ENCODE measurements at places on chromosomes 12 and 14. TPM values are rescaled to one million over a fixed set of nuclear protein-coding genes. Genes with fewer than 3 reads are reported as not detected.

DNA sequence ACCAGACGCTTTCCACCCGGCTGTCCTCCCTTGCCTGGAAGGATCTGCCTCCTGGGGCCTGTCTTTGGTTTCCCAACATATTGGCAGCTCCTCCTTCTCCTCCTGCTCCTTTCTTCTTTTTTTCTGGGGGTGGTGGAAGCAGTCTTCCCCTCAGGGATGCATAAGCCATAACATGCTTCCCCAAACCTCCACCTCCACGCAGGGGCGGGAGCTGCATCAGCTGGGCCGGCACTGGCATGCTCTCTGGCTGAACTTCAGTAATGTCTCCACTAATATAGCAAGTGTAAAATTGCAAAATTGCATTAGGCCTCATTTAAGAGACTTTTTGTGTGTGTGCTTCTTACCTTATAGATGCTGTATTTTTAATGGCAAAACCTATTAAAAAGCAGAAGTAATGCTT lies 58.6 kb downstream of the GLT1D1 start:
- no peaks in the 10 kb centered on the region for H3K36me3 ChIP-seq
- no peak for DNase-seq
- H3K27ac ChIP-seq: no peak overlapping the region

GRCh38 chr14:61226015-61226654 lies 55.0 kb downstream of the TMEM30B start:
- no peak overlapping the region for H3K27ac ChIP-seq
- peaks cover 25% of the 10 kb centered on the region for H3K27me3 ChIP-seq
- DNase-seq: no peak

- no peak for DNase-seq
- no peaks in the 10 kb centered on the region for H3K4me1 ChIP-seq
- no peaks in the 10 kb centered on the region for H3K36me3 ChIP-seq
- no peak overlapping the region for H3K4me3 ChIP-seq
- no peak overlapping the region for H3K27ac ChIP-seq
- peaks cover 1% of the 10 kb centered on the region for H3K27me3 ChIP-seq
These were observed 303.5 kb upstream of the SFSWAP start for GRCh38 chr12:131407221-131408035.

DNA sequence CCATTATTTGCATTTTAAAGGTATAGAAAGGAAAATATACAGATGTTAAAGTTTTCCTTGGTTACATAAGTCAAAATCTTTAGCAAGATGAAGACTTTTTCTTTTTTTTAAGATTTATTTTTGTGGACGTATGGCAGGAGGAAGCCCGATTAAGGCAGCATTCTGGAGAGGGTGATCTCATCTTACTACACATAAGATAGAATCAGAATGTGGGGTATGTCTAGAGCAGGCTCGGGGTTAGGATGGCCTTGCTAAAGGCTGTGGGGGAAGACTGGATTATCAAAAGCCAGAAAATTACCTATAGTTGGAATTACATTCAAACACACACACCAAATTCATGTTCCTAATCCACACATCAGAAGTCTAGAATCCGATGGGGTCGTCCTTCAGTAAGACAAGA lies 79.6 kb upstream of the OTOGL start:
- no peaks in the 10 kb centered on the region for H3K4me1 ChIP-seq
- no peak for DNase-seq
- no peaks in the 10 kb centered on the region for H3K27me3 ChIP-seq

- H3K4me1 ChIP-seq: peaks cover 30% of the 10 kb centered on the region
- H3K27ac ChIP-seq: no peak overlapping the region
- peaks cover 30% of the 10 kb centered on the region for H3K36me3 ChIP-seq
- DNase-seq: no peak
These were observed 63.2 kb downstream of the ATP2B1 start for GRCh38 chr12:89645434-89645833.

- H3K27ac ChIP-seq: no peak overlapping the region
- H3K36me3 ChIP-seq: no peaks in the 10 kb centered on the region
- H3K27me3 ChIP-seq: peaks cover 2% of the 10 kb centered on the region
- DNase-seq: no peak
- peaks cover 4% of the 10 kb centered on the region for H3K4me1 ChIP-seq
- no peak overlapping the region for H3K4me3 ChIP-seq
These were observed 68.2 kb downstream of the DRAM1 start for GRCh38 chr12:101945369-101946232.

- DNase-seq: no peak
- no peaks in the 10 kb centered on the region for H3K36me3 ChIP-seq
- no peaks in the 10 kb centered on the region for H3K4me1 ChIP-seq
- no peaks in the 10 kb centered on the region for H3K27me3 ChIP-seq
- no peak overlapping the region for H3K27ac ChIP-seq
These were observed 587.4 kb downstream of the AACS start for GRCh38 chr12:125652681-125653080.

- H3K27me3 ChIP-seq: no peaks in the 10 kb centered on the region
- H3K4me1 ChIP-seq: no peaks in the 10 kb centered on the region
- no peak overlapping the region for H3K27ac ChIP-seq
- DNase-seq: no peak
- H3K36me3 ChIP-seq: no peaks in the 10 kb centered on the region
- H3K4me3 ChIP-seq: no peak overlapping the region
These were observed 405.6 kb downstream of the GXYLT1 start for GRCh38 chr12:41739066-41739465.

DNA sequence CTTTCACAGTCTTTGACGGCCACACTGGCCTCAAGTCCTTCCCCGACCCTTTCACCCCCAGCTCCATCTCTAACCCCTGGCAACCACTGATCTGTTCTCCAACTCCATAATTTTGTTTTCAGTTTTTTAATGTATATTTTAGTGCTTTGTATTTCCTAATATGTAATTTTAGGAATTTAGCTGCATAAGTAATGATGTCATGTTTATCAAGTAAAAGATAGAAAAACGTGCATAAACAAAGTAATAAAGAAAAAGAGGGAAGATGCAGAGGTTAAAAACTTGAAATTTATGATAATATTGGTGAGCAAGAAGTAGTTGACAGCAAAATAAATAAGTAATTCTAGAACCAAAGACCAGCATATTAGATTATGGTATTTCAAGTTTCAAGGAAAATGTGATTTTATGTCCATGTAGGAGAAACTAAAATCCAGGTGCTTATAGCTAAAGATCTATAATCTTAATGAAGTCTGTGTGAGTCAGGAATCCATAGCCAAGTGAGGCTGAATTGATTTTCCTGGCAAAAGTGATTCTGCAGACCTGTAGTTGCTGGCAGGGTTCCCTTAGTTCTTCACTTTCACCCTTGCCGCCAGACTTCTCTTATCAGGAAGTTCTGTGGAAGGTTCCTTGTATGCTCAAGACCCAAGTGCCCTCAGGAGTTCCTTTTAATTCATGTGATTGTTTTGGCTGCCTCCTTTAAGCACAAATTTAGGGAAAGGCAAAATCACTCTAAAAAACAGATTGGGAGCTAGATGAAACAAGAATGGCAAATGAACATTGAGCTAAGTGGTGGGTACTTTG lies 24.4 kb downstream of the FBXW8 start:
- H3K4me1 ChIP-seq: peaks cover 7% of the 10 kb centered on the region
- peaks cover 21% of the 10 kb centered on the region for H3K36me3 ChIP-seq
- no peaks in the 10 kb centered on the region for H3K27me3 ChIP-seq
- H3K27ac ChIP-seq: no peak overlapping the region

- peaks cover 37% of the 10 kb centered on the region for H3K36me3 ChIP-seq
- no peak overlapping the region for H3K27ac ChIP-seq
- H3K27me3 ChIP-seq: no peaks in the 10 kb centered on the region
- H3K4me3 ChIP-seq: no peak overlapping the region
- peaks cover 10% of the 10 kb centered on the region for H3K4me1 ChIP-seq
- DNase-seq: no peak
These were observed 54.4 kb downstream of the SETD3 start for GRCh38 chr14:99426265-99426664.

GRCh38 chr12:4068981-4069669 lies 195.9 kb upstream of the PARP11 start:
- H3K4me3 ChIP-seq: no peak overlapping the region
- peaks cover 6% of the 10 kb centered on the region for H3K4me1 ChIP-seq
- H3K36me3 ChIP-seq: no peaks in the 10 kb centered on the region
- H3K27me3 ChIP-seq: no peaks in the 10 kb centered on the region
- H3K27ac ChIP-seq: no peak overlapping the region
- no peak for DNase-seq

DNA sequence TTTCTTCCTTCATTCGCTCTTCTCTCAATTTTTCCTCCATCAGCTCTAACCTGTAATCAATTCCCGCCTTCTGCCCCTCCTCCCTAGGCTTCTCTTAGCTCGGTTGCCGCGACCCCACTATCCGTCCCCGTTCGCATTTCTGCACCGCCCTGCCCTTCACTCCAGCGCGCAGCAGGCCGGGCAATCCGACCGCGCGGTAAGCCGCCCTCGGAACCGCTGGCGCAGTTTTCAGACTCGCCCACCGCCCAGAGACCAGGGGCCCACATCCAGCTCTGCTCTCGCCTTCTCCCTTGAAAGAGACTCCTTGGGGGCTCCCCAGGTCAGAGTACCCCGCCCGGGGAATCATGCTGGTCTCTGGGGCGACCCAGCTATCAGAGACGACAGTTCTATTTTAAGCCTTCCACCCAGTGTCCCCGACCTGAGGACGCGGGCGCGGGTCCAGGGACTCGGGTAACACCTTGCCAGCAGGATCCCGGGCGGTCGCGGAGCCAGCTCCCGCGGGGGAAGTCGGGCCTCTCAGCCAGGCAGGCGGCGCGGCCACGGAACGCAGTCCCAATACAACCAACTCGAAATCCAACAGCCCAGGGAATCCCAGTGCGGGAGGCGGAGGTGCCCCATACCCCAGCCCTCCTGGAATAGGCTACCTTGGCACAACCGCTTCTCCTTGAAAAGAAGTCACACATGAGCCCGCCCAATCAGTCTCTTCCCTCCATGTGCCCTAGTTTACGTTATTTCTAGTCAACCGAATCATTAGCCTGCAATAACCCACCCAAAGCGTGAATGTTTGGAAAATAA lies 5.7 kb upstream of the SLC38A4 start:
- H3K36me3 ChIP-seq: no peaks in the 10 kb centered on the region
- peaks cover 10% of the 10 kb centered on the region for H3K4me1 ChIP-seq

DNA sequence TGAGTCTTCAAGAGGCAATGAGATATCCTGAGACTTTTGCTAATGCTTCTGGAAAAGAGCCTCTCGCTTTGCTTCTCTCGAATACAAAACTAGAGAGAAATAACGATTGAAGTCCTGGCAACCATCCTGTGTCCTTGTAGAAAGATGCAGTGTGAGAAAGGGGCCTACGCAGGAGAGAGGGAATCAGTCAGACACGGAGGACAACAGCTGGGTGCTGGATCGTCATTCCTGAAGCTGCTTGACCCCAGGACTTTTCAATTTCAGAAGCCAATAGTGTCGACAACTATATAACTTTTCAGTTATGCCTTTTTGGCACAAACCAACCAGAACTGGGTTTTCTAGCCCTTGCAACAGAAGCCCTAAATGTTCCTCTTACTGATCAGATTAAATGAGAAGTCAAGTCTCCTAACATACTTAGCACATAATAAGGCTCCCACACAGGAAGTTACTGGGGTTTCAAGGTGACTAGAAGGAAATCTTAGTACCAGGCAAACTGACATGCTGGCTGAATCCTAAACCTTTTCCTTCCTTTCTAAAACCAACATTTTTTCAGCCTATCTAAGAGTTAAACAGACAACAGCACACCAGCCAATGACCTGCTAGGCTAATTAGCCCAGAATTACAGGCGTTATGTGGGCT lies 755.6 kb downstream of the MED13L start:
- H3K27me3 ChIP-seq: no peaks in the 10 kb centered on the region
- no peak overlapping the region for H3K27ac ChIP-seq

DNA sequence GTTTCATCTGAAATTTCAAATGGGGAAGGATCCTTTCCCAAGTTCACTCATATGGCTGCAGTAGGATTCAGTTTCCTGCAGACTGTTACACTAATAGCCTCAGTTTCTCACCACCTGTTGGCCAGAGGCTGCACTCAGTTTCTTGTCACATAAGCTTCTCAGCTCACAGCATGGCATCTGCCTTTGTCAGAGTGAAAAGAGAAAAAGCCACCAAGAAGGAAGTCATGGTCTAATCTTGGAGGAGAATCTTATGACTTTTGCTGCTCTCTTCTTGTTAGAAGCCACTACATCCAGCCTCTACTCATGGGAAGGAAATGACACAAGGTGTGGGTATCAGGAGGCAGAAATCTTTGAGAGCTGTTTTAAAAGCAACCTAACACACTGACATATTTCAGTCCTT lies 39.4 kb upstream of the BTG1 start:
- peaks cover 52% of the 10 kb centered on the region for H3K4me1 ChIP-seq
- peak overlapping the region; percentile 93 for H3K27ac ChIP-seq
- peaks cover 2% of the 10 kb centered on the region for H3K36me3 ChIP-seq
- H3K4me3 ChIP-seq: peak overlapping the region; percentile 26
- DNase-seq: peak; percentile 55

GRCh38 chr12:62190689-62191490 lies 69.3 kb upstream of the USP15 start:
- no peaks in the 10 kb centered on the region for H3K36me3 ChIP-seq
- DNase-seq: peak; percentile 13
- H3K4me3 ChIP-seq: peak overlapping the region; percentile 74
- H3K4me1 ChIP-seq: peaks cover 20% of the 10 kb centered on the region

DNA sequence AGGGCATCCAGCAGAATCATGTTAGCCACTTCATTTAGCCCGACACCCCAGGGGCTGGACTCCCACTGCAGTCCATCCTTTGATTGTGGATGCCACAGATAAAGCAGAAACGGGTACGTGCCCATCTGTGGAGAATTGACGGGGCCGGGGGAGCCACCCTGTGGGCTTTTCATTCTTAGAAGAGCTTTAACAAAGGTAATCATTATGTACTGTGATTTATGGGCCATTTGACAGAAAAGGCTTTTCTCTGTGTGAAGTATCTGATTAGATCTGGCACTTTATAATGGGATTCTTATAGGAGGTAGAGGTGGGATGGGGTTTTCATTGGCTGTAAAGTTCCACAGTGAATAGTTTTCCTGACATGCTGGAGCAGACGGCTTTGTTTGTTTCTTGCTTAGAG lies 40.4 kb downstream of the AACS start:
- H3K4me3 ChIP-seq: no peak overlapping the region
- H3K4me1 ChIP-seq: no peaks in the 10 kb centered on the region
- H3K36me3 ChIP-seq: peaks cover 8% of the 10 kb centered on the region

- peaks cover 36% of the 10 kb centered on the region for H3K4me1 ChIP-seq
- H3K27me3 ChIP-seq: no peaks in the 10 kb centered on the region
- H3K4me3 ChIP-seq: peak overlapping the region; percentile 100
- H3K36me3 ChIP-seq: peaks cover 48% of the 10 kb centered on the region
- no peak for DNase-seq
These were observed 556 bp downstream of the MTHFD1 start for GRCh38 chr14:64388533-64389285.

PLEKHH1 gene
- total RNA-seq: 6.7 TPM

BAZ1A gene
- total RNA-seq: 49.4 TPM

TAS2R10 gene
- total RNA-seq: not detected

MYF6 gene
- not detected for total RNA-seq

DEGS2 gene
- 2.6 TPM for total RNA-seq

SERPINA12 gene
- not detected for total RNA-seq

ANO2 gene
- total RNA-seq: not detected

MEG3 gene
- total RNA-seq: not detected

TAS2R31 gene
- 1.5 TPM for total RNA-seq

DTD2 gene
- 25.4 TPM for total RNA-seq
